ENCODE measurements at places on chromosomes 7 and 10.

DNA sequence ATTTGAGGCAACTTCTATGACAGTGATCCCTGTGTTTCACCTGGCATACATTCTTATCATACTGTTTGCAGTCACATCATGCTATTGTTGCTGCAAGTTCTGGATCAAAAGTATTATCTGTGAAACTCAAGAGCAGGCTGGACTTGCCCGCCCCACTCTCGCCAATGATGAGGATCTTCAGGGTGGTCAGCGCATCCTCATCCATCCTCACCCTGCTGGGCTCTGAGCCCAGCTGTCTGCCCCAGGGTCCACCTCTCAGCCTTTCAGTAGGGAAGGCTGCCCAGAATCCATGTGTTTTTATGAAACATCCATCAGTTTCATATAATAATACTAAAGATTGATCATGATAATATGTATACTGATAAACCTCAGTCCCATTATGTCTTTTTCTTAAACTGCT is 55.4 kb upstream of the KIF5B start:
- no peak for DNase-seq

DNA sequence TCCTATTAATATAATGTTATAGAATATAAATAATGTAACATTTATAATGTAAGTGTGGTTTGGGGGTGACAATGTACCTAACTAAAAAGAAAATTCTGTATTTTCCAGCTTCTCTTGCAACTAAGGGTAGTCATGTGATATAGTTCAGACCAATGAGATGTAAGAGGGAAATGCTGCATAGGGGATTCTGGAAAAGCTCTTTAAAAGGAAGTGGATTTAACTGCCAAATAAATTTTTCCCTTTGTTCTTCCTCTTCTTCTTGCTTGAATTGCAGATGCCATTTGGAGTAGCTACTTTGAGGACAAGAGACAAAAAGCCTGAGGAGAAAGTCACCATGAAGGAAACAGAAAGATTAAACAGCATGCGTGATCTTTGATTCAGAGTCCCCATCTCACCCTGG is 194.3 kb downstream of the PTEN start:
- no peak for DNase-seq

GRCh38 chr7:13800694-13801448 is 188.6 kb downstream of the ETV1 start:
- DNase-seq, result no peak

DNA sequence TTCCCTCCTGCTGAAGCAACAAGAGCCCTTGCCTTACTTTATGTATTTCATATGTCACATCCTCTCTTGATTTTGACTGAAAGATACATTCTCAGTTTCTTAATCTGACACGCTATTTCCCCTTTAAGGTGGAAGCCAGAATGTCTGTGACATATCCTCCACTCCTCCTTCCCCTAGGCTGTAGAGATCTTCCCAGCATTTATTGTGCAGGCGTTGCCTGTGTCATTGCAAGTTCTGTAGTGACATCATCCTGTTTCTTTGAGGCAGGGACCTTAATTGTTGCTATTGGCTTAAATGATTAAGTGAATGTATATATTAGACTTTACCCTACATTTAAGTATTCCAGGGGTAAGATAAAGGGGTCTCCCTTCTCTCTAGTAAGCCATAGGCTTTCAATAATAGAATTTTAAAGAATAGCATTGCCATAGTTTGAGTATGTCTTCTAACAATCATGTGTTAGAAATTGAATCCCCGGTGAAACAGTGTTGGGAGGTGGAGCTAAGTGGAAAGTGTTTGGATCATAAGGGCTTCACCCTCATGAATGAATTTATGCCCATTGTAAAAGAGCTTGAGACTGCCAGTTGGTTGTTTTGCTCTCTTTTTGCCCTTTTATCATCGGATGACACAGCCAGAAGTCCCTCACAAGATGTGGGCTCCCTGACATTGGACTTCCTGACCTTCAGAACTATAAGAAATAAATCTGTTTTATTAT is 189.5 kb upstream of the CDC14C start:
- no peak for DNase-seq

DNA sequence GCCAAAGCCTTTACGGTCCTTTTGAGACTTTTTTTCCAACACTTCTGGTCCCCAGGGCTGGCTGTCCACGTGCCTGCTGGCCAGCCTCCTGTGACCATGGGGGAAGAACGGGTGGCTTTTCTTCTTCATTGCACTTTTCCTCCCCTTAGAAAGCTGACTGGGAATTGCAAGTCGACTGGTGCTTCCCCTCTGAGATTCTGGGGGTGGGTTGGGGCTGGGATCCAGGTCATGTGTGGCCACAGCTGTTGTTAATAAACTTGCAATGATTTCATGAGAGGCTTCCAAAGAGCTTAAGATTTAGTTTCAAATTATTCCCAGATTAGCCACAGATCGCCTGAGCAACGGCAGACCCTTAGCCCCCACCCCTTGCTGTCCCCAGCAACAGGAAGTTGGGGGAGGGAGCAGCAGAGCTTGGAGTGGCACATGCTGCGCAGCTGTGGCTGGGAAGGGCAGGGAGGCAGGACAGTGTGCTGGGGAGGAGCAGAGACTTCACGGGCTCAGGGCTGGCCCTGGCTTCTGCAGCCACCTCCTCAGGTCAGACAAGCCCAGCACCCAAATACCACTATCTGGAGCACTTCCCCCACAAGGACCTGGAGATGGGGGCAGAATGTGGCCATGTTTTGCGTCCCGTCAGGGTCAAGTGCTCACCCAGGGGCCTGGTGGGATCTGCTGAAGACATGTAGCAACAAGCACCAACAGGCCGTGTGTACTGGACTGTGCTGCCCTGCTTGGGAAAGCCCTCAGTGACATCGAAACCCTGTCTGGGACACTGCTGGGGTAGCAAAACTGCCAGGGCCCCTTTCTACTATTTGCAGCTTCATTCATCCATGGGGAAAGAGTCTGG is 147.1 kb downstream of the RNF216 start:
- DNase-seq, result peak; percentile 72

GRCh38 chr10:91349381-91349780 is 60.8 kb upstream of the HECTD2 start:
- peak; percentile 4 for DNase-seq

- DNase-seq, result peak; percentile 10
These were observed 4.6 kb downstream of the ARPC1B start for GRCh38 chr7:99379043-99379577.

GRCh38 chr7:26560526-26561256 is 269.0 kb downstream of the SNX10 start:
- DNase-seq, result no peak

DNA sequence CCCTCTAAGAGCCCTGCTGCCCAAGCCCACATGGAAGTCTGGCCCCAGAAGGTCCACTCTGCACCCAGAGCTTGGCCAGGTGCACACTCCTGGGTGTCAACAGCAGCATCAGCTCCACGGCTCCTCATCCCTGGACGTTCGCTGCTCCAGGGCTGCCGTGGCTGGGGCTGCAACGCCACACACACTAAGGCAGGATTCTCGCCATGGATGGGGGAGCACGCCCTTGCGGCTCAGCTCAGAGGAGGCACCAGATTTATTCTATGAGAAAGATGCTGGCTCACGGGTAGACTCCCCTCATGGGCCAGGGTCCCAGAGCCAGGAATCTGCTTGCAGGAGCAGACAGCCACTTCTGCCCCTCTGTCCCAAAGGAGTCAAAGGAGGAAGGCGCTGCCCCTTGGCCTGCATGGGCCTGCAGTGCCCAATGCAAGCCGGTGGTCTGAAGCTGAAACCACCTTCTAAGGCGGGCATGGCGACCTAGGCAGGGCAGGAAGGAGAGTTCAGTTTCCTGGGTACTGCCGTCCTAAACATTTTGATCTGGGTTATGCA is 42.1 kb downstream of the CFAP46 start:
- no peak for DNase-seq

DNA sequence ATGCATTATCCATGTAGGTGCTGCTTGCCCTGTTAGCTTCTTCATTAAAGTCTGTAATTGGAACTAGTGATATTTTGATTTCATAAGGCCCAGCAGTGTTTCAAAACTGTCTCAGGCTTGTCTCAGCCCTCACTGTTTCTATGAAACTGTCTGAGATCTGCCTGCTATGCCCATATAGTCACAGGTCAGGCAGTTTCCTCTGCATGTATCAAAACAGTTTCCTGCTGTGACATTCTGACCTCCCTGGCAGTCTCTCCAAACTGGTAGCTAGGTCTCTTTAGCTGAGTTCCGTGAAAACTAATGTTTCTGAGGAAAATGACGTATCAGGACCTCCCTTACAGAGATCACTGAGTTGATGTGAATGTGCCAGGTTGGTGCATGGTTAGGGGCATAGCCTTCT is 18.9 kb upstream of the SEMA3D start:
- DNase-seq, result no peak

DNA sequence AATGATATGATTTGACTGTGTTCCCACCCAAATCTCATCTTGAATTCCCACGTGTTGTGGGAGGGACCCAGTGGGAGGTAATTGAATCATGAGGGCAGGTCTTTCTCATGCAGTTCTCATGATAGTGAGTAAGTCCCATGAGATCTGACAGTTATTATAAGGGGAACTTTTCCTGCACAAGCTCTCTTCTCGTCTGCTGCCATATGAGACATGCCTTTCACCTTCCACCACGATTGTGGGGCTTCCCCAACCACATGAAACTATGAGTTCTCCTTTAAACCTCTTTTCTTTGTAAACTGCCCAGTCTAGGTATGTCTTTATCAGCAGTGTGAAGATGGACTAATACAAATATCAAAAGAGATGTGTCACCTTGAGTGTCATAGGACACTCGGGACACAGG is 502.7 kb upstream of the PODXL start:
- DNase-seq, result no peak

- no peak for DNase-seq
These were observed 292.0 kb upstream of the AOAH start for GRCh38 chr7:37016064-37016878.

DNA sequence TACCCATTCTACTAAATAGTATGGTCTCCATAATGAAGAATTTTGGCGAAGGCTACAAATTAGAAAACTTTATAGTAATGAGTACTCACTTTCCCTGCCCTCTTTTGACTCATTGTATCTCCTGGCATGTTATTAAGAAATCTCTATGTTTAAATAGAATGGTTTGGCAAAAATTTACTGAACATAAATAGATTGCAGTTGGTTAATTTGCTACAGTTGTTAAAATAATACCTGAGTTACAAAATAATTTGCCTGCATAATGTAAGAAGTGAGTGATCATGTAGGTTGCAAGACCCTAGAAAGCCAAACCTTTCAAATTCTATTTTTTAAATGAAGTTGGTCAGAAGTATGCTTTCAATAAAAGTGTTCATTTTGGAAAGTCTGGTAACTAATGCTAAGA is 176.8 kb upstream of the AHR start:
- no peak for DNase-seq

DNA sequence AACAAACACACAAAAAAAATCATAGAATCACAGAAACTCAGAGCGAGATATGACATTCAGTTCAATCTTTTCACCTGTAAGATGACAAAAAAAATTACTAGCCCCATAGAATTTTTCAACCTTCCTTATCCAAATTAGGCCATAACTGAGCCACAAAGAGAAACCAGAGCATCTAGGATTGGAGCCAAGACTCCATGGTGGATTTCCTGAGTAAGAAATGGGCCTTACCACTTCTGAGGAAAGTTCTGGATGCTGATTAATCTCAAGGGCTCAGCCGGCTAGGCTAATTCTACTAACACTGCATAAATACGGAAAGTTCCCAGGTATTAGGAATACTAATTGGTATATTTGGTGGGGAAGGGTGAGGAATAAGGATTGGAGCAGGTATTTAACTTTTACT is 16.8 kb downstream of the LIPM start:
- no peak for DNase-seq

- DNase-seq, result no peak
These were observed 6.3 kb downstream of the DYDC1 start for GRCh38 chr10:80350251-80350650.

DNA sequence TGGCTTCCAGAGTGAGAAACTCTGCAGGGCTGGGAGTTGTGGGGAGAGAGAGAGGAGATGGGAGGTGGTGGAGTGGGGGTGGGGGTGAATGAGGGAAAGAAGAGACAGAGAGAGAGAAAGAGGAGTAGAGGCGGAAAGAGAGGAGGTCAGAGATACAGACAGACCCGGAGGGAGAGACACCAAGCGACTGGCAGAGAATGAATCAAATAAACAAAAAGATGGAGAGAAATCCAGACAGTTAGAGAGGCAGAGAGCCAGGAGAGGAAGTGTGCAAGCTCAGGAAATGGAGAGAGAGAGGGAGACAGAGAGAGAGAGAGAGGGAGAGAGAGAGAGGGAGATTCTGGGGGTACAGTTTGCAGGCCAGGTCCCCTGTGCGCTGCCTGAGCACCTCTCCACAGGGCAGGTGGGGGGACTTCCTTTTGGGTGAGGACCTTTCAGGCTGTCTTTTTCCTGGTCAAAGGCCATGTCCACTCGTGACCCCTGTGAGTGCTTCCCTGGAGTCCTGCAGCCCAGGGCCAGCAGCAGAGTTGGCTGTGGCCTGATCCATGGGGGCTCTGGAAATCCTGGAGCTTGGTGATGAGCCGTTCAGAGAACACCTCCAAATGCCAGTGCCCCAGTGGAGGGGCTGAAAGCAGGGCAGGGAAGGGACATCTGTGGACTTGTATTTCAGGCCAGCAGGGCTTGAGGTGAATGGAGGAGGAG is 25.0 kb upstream of the PCBD1 start:
- no peak for DNase-seq

DNA sequence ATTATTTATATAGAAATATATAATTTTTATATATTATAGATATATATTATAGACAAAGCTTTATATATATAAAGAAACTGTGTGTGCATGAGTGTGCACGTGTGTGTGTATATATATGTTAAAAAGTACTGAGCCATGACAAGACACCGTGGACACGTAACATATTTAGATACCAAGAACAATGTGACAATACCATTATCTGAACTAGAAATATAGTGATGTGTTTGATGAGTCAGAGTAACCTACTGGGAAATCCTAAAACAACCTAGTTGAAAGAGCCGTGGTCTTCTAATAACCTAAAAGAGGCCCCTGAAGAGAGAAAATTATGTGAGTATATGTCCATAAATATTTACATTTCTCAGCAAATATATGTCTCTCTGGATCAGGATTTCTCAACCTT is 50.7 kb upstream of the ITGB8 start:
- DNase-seq, result no peak

DNA sequence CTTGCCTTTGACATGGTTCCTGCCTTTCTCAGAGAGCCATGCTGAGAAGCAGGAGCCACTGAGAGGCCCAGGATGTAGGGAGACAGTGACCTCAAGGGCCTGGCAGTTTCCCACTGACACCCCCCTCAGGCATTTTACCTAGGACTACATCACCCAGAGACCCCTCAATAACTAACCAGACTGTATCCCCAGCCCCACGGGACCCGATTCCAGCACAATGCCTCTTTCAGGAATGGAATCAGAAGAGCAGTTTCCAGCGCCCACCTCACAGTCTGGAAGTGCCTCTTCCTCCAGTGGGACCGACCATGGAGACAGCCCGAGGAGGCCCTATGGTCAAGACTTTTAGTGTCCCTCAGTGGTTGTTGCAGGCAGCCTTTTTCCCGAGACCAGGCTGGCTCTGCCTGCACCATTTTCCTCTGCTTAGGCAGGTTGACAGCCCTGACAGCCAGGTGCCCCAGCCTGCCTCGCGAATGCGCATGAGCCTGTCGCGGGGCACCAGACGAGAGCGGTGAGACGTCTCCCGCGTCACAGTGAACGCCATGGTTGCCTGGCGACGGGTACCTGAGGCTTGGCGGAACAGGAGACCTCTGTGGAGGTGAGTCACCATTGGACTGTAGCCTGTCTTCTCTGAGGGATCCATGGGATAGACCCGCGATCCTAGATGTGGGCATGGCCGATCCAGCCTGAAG is 28.4 kb upstream of the ZNF273 start:
- DNase-seq, result no peak

GRCh38 chr10:112666094-112666493 is 219.1 kb downstream of the VTI1A start:
- no peak for DNase-seq

- no peak for DNase-seq
These were observed 7.4 kb upstream of the LAMB1 start for GRCh38 chr7:108010377-108010776.

GRCh38 chr10:8102708-8103401 is 48.4 kb downstream of the GATA3 start:
- no peak for DNase-seq
